ENCODE measurements at places on chromosomes 3 and 15.
A peak's percentile ranks its signal among the peaks of the same experiment; 100 is the strongest.

DNA sequence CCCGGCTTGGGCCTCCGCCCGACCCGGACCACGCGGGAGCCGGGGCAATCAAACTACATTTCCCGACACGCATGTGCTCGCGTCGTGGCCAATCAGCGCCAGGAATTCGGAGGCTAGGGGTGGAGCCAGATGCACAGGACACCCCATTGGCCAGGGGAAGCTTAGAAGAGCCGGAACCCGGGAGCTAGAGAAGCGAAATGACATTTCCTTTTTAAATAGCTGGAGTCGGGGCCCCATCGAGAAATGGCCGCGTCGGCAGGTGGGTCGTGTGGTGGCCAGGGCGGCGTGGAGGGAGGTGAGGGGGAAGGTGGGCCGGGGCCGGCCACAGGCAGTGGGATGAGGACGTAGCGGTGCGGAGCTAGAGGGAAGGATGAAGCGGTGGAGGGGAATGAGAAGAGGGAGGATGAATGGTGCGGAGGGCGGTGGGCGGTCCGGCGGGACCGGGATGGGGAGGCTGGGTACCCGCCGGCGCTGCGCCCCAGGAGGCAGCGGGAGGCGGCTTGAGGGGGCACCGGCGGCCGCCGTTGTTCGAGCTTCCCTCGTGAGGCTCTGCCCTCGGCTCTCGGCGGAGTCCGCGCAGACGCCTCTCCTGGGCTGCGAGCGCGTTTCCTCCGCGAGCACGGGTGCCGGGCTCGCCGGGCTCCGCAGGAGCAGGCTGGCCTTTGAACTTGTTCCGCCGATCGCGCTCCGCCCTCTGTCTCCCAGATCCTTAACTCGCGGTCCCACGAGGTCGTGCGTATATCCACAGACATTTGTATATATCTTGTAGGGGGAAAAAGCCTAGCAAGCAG, at the start of gene KBTBD8:
KBTBD8 (plus strand) TSS at position 195 of the 791 bp plus-strand sequence; CDS start at position 244, 49 bp downstream.
- peak; percentile 96 for DNase-seq

DNA sequence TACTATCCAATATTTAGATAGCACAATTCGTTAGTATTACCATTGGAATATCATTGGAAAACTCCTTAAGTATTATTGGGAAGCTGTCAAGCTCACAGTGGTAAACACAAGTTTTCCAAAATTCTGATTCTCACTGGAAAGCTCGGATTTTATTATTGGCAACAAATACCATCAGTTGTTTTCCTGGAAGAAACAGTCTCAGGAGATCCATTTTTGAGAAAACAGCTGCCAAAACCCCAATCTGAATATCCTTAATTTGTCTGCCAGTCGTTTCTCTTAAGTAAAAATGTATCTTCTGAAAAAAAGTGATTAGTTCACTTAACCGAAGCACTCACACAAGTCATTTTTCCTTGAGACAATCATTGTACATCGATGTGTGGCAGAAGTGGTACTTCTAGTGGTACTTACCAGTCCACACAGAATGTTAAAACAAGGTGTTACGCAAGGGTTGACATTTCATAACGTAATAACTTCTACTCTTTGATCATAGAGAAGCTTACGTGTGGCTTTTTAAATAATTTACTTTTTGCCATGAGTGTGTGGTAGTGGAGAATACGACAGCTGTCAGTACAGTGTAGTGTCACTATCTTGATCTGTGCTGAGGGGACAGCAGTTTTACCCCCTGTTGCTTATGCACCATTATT, 74.9 kb downstream of the FAM43A start:
- DNase-seq: no peak

DNA sequence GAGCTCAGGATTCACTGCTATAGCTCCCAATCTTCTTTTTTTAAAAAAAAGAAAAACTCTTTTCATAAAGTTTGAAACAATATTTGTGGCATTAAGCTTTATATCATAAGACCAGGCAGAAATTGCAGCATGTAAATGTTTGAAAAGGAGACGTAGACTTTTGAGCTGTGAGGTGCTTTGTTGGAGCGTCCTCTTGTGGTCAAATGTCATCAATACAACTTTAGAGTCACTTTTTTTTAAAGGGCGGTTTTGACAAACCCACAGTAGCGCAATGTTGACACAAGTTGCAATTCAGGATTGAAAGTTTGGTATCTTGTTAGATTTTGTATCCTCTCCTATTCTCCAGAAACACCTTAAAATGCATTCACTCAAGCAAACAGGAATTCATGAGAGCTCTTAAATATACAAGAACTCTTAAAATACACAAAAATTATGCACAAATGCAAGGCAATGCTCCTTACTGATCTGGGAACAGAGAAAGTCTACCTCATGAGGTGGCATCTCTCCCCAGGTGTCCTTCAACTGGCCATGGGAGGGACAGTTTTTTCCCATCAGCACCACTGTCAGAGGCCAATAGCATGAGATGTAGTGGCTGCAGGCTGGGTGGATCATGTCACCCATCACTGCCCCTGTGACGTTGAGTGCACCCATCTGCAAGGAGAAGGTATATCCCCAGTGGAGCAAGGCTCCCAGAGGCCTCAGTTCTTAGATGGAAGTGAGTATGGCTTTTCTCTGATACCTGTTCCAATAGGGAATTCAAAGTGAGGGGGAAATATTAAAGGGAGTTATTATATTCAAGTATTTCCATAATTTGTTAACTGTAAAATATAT, 70.7 kb downstream of the ANXA2 start:
- no peak for DNase-seq

GRCh38 chr15:90062023-90062442, 40.2 kb downstream of the IDH2 start:
- no peak for DNase-seq

DNA sequence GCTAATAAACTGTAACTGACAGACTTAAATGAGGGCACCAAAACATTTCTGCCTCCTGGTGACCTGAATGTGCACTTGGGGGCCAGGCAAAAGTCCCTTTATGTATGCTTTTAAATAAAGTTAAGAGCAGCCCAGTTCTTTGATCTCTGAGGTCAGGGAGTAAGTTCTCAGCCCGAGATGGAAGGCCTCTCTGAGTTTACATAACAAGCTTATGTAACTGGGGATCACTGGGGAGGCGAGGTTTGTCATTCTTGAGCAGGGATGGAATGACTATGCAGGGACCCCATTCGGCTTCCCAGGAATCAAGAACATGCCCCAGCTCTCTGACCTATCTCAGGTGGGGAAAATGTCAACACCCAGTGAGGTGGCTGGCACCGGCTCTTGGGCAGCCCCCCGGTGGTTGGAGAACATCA, 198.7 kb upstream of the BHLHE40 start:
- no peak for DNase-seq

- DNase-seq: no peak
Measured at GRCh38 chr15:60510006-60510405, 31.1 kb upstream of the ICE2 start.

GRCh38 chr3:78812166-78812565, 955.6 kb downstream of the ROBO1 start:
- no peak for DNase-seq

GRCh38 chr3:29083676-29084075, 197.2 kb upstream of the RBMS3 start:
- no peak for DNase-seq

DNA sequence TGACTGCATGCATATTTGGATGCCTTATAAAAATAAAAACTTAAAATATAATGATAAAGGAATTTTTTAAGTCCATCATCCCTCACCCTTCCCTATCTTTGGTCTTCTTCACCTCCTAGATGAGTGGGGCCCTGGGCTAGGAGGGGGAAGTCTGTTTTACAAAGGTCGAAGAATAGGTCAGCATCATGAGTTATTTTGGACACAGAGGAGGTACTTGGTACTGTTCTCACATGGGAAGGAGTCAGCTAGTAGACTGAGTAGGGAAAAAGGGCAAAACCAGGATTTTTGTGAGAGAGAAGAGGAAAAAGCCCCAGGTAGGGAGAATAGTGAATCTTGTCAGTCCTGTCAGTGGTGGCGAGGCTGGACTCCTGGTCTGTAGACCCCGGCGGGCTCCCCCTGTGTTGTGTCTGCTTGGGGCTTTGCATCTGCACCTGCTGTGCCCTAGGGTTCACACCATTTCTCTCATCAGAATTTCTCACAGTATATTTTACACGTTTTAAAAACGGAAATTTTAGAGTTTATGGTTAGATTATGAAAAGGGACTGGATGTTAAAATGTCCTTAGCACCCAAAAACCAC, 17.2 kb downstream of the GCSAM start:
- no peak for DNase-seq

GRCh38 chr3:175679568-175679967, 820.4 kb downstream of the NAALADL2 start:
- DNase-seq: no peak

DNA sequence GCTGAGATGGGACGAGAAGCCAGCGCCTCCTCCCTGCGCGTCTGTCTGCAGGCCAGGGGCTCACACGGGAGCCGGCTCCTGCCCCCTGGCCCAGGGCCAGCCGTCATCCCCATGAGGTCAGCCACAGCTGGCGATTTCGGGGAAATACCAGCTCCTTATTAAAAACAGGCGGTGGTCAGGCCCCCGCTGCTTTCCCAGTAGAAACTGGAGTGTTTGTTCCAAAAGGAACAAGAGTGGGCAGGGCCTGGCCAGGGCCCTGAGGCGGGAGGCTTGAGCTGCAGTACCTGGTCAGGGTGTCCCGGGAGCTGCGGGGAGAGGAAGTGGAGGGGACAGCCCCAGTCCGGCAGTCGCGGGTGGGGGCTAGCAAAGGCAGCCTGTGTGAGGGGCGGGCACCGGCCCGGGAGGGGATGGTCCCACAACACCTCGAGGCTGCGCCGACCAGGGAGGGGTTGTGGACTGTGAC, 17.8 kb downstream of the MYL3 start:
- DNase-seq: no peak

DNA sequence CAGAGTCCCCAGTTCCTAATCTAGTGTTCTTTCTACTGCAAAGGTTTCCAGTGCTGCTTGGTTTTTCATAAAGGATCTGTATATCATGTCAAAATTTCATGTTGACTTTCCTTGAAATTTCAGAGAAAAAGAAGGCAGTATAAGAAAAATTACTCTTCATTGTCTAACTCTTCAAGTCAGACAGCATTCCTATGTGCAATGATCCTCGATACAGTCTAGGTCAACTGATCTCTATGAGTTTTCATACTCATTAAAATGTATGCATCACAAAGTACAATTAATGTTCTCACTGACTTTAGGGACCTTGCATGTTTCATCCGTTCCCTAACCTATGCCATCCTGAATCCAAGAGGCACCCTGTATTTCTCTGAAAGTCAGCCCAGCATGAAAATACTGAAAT, 317.3 kb downstream of the ZBTB20 start:
- DNase-seq: no peak

- DNase-seq: no peak
Measured at GRCh38 chr3:177973241-177973840, 562.9 kb upstream of the KCNMB2 start.

DNA sequence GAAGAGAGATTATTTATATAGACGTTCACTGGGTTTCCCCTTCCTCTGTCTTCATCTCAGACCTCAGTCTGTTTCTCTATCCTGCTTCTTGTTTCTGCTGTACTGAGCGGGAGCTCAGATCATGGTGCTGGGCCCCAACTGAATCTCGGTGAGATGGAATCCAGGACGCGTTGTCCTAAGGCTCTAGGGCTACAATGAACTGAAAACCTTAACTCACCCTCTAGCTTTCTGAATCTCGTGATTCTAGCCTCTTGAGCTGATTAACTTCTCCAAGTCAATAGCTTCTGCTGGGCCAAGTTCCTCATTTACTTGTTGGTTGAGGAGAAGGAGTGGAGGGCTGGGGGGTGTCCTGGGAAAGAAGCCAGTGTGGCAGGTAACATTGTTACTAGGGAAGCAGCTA, 32.7 kb upstream of the MAP3K13 start:
- no peak for DNase-seq

DNA sequence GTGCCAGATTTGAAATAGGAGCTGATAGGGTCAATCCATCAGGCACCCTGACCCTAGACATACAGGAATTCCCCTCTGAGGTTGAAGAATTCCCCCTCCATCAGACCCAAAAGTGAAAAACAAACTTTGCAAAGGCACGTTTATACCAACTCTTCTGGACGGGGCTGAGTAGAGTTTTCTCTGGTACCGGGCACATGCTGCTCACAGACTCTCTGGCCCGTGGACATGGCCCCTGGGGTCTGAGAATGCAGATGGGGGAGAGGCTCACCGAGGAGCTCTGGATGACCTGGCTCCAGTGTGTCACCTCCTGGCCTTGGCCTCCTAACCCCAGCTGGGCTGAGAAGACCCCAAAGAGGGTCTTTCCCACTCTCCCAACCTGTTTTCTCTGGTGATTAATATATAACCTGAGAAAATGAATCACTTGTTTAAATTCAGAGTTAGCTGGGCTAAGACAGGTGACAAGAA, 11.2 kb upstream of the LIPC start:
- no peak for DNase-seq

- no peak for DNase-seq
Measured at GRCh38 chr3:173793963-173794362, 396.4 kb downstream of the NLGN1 start.

- DNase-seq: no peak
Measured at GRCh38 chr3:188662795-188663194, 508.8 kb downstream of the LPP start.

DNA sequence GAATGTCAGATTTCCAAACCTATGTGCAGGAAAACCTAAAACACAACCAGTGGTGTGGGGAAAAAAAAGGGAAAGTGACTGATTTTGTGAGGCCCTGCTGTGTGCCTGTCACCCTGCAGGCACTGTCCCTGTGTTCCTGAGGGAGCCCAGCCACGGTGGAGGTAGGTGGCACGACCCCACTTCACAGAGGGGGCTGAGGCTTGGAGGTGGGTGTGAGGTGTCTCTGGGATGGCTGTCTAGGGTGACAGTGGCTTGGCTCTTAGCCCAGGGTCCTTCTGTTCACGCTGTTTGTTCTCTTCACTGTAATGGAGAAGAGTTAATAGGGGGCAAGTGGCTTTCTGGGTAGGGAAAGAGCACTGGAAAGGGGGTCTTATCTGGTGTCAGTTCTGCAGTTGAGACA, 22.6 kb downstream of the RASGRF1 start:
- DNase-seq: no peak

GRCh38 chr15:61841466-61841865, 218.8 kb downstream of the VPS13C start:
- DNase-seq: no peak

DNA sequence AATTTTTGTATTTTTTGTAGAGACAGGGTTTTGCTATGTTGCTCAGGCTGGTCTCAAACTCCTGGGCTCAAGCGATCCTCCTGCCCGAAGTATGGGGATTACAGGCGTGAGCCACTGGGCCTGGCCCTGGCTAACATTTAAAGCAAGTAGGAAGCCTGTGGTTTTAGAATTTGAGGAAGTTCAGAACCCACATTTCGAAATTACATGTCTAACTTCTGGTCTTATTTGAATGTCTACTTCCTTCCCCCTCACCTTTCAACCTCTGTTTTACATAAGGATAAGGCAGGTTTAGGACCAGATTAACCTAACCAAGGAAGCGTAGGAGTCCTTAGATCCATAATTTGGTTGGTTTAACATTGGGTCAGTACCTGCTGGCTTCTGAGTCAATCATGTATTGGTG, 120.5 kb upstream of the PROK2 start:
- no peak for DNase-seq

All from stimulated activated CD8-positive, alpha-beta memory T cell treated with anti-CD3 and anti-CD28 coated beads, Interleukin-15, amount 100 ng/mL, for 4 hours (primary cell).